ENCODE measurements at places on chromosomes 11 and 22.
A peak's percentile ranks its signal among the peaks of the same experiment; 100 is the strongest.

DNA sequence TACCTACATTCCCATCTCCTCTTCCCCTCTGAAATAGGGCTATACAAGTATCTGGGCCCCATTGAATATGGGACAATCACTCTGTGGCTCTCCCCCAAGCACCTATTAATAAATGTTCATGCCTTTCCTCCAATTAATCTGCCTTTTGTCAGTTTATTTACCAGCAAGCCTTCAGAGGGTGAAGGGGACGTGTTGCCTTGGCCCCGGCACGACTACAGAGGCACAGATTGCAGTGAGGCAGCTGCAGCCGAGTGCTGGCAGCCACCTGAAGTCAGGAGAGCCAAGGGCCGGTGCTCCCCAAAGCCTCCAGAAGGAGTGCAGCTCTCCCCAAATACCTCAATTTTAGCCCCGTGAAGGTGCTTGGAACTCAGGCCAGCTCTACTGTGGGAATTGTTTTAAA lies 580.9 kb upstream of the B3GAT1 start:
- DNase-seq = no peak

DNA sequence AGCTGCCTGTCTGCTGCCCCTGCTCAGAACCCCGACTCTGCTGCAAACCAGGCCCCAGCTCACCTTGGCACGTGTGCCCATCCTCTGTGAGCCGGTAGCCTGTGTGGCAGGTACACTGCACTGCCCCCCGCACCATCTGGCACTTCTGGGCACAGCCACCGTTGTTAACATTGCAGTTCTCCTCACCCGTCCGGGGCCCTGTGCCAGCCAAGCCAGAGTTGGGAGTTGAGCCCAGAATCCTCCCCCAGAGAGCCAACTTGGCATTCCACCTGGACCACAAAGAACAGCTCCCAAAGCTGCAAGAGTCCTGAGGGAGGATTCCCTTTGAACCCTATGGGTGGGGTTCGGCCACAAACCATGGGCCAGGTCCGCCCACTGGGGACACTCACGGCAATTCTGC lies 22.5 kb downstream of the LRP4 start:
- no peak for DNase-seq

DNA sequence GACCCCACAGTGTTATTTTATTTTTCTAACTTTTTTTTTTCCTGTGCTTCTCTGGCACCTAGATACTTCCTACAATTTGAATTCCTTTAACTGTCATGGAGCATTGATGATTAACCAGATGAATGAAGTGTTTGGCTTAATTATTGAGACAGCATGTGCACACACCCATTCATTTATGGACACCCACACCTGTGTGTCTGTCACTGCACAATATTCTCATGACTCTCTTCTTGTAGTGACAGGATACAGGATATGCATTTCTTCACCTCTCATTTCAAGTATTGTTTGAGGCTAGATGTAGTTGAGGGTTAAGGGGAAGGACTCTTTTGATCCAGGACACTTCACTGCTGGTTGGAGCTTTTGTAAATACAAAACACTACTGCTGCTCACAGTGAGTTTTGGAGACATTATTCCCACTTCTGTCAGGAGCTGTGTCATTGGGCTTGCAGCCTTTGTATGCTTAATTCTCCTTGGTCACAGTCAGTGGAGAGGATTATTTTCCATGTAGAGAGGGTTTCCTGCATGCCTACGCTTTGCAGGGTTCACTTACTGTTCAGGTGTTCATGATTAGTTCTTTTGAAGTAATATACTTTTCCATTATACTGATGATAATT lies 33.5 kb downstream of the SPECC1L start:
- DNase-seq = no peak

GRCh38 chr22:22877523-22878210 lies 9.9 kb upstream of the IGLL5 start:
- DNase-seq = peak; percentile 76

DNA sequence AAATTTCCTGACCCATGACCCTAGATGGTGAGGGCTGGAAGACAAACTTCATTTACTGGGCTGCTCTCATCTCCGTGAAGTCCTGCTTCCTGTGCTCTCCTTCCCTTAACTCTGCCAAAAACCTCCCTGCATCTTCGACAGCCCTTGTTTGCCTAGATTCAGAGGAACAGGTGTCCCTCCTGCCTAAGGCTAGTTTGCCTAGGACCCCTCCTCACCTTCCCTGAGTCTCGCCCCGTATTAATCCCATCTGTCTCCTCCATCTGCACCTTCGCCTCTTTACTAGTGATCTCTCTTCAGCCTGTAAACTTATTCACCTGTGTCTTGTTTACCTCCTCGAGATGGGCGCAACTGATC lies 33.1 kb downstream of the EIF3F start:
- DNase-seq = no peak

DNA sequence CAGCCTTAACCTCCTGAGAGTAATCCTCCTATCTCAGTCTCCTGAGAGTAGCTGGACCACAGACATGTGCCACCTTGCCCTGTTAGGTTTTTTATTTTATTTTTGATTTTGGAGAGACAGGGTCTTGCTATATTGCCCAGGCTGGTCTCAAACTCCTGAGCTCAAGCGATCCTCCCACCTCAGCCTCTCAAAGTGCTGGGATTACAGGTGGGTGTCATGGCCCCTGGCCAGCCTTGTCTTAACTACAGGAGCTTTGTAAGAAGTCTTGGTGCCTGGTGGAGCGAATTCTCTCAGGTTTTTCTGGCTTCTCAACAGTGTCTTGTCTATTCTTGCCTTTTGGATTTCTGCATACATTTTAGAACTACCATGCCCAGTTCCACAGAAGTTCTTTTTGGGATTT lies 546.4 kb downstream of the TBC1D22A start:
- DNase-seq = no peak

GRCh38 chr11:72736452-72737069 lies 15.6 kb downstream of the ARAP1 start:
- peak; percentile 70 for DNase-seq

DNA sequence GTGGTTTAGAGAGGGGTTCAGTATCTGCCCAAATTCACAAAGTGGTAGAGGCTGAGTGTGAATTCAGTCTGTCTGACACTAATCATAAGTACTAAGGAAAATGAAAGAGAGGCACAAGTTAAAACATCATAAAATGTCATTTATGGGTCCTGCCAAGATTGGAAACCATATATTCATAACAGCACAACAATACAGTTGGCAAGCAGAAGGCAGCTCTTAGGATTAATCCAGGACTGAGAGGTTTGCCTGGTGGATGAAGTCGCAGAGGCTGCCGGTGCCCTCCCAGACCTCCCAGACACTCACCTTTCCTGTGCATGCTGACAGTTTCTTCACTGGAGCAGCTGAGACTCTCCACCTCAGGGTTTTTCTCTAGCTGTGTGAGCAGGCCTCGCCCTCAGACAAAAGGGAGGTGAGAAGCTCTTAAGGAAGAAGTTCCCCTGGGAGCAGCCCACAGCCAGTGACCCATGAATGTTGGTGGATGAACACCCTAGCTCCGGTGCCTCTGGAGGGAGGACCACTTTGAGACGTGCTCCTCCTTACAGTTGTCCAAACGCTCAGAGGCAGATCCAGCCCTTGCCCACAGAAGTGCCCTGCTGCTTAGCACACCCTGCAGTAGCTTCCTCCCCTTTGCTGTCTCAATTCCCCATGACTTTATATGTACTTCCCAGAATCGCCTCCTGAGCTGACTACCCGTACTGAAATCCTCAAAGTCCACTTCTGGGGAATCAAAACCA lies 43.7 kb downstream of the MAML2 start:
- no peak for DNase-seq

GRCh38 chr11:94028436-94028835 lies 7.3 kb downstream of the HEPHL1 start:
- no peak for DNase-seq

DNA sequence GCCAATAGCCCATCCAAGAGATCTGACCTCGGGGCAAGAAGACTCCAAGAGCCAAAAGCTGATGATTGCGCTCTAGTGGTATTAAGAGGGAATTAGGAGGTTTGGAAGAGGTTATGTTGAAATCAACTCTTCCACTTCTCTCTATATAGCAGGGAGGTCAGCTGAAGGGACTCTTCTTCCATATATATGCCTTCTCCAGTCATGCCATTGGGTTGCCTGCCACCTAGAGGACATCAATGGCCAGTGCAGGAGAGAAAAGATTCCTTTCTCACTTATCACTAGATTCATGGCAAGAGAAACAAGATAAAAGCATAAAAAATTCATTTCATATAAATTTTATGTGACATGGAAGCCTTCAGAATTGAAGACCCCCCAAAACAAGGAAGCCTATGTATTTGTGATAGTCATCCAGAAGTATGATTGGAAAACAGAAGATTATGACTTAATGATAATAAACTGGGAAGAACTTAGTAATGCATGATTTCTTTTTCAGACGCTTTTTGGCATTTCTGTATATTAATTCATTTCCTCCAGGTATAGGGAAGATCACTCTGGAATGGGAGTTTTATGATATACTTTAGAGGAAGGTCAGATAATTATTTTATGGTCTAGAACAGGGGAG lies 435.1 kb upstream of the DDI1 start:
- DNase-seq = no peak

DNA sequence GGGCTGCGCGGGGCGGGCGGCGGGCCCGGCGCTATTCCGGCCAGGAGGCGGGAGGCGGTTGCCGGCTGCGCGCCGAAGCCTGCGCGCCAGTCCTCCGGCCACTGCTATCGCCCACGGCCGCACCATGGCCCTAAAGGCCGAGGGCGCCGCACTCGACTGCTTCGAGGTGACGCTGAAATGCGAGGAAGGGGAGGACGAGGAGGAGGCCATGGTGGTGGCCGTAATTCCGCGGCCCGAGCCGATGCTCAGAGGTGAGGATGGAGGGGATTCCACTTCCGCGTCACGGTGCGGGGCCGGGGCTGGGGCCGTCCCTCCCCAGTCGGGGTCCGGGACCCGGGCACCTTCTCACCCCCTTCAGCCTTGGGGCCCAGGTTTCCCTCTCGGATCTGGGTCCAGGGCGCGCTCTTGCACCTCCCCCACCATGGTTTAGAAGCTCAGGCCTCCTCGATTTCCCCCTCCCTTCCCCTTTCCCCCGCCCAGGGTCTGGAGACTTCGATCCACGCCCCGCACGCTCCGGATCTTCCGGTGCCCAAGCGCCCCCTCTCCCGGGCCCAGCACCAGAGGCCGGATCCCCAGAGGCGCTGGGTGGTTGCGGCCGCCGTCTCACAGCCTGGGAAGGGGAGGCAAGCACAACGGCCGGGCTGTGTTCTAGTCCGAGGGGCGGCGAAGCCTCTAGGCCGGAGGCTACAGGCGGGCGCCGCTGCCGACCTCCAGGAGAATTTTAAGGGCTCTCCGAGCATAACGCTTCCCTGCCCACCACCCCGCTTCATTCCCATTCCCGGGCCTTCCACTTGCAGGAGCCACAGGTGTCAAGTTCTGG lies 517 bp downstream of the SPINDOC start:
- DNase-seq = peak; percentile 39

DNA sequence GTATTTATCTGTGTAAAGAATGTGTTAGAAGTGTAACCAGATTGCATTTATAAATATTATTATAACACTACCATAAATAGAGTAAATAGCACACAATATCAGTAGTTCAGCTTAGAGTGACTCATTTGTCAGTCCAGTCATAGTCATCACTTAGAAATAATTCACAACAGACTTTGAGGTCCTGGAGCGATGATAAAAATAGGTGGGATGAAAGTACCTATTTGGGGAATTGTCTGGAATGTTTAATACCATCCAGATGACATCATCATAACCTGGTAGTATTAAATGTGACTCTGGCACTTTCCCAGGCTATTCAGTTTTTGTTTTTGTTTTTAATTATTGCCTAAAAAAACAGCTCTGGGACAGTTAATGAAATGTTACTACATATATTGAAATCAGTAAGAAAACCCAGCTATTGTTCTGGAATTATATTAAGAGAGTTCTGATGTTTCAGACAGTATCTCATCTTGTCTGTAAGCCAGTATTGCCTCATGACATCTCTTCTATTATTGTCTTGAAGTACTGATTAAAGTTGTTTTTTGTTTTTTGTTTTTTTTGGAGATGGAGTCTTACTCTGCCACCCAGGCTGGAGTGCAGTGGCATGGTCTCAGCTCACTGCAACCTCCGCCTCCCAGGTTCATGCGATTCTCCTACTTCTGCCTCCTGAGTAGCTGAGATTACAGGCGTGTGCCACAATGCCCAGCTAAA lies 74.8 kb downstream of the SIK2 start:
- DNase-seq = no peak

DNA sequence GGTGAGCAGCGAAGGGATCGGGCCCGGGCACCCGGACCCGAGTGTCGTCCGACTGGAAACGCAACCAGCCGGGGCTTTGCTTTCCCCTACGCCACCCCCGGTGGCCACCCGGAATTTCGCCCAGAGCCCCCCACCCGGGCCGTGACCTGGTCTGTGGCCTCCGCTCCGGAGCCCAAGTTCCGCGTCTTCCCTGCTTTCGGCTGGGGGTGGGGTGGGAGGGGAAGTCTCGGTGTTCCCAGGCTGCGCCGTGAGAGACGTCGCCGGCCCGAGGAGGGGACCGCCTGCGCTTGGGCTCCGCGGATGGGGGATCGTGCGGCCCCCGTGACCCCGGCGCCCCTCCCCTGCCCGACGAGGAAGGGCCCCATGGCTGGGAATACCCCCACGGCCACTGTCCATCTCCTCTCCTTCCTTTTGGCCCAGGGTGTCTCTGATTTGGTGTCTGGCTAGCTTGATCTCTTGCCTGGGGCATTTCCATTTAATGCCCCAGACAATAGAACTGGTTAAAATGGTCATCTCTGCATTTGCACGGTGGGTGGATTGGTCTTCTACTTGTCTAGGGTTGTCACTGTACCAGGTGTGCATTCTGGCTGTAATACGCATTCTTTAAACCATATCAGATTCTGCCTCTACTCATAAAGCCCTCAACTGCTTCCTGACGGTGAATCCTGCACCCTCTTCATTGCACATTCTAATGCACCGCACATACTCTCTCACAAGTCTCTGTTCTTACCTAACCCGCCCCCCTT lies 789 bp downstream of the SIK2 start:
- no peak for DNase-seq

GRCh38 chr22:48754611-48755058 lies 1073.0 kb downstream of the BRD1 start:
- DNase-seq = no peak

DNA sequence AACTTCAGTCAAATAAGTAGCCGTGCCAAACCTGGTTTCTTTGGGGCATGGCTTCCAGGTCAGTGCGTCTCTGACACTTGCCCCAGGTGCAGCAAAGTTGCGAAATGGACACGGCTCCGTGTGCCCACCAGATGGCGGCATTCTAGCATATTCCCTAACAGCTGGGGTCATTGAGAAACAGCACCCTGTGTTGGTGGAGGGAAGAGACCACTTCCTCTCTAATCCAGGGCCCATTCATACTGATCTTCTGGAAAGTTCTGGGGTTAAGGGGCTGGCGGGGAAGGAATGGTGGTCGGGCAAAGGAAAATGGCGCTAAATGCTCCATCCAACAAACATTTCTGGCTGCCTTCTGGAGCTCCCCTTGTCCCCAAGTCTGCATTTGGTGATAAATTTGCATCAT lies 141.2 kb upstream of the TIMP3 start:
- DNase-seq = peak; percentile 59

Data from activated T-cell treated with anti-CD3 and anti-CD28 coated beads, Interleukin-2, amount 50 U/mL, for 1 hour (primary cell).